ENCODE measurements at places on chromosomes 2 and 18.
A peak's percentile ranks its signal among the peaks of the same experiment; 100 is the strongest.

DNA sequence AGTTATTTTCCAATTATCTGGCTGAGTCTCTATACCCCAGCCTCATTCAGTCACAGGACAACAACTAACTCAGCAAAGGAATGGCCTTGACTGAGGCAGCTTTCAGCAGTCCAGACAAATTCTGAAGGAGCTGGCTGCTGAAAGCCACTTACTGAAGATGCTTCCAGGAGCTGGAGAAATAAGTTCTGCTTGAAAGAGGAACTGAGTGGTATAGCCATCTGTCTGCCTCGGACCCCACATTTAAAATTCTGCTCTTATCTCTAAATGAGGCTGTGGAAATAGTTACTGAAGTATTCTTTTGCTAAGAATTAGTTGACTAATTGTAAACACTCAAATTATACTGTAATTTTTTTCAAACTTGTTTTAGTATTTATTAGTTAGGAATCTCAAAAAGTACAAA is 9.1 kb upstream of the GPD2 start:
- H3K4me1 ChIP-seq = peaks cover 14% of the 10 kb centered on the region
- H3K27me3 ChIP-seq = no peaks in the 10 kb centered on the region
- H3K27ac ChIP-seq = no peak overlapping the region
- no peak for DNase-seq
- no peaks in the 10 kb centered on the region for H3K36me3 ChIP-seq

GRCh38 chr2:133486771-133487191 is 81.5 kb downstream of the NCKAP5 start:
- H3K27me3 ChIP-seq = no peaks in the 10 kb centered on the region
- H3K27ac ChIP-seq = no peak overlapping the region
- no peak overlapping the region for H3K4me3 ChIP-seq
- DNase-seq = no peak

DNA sequence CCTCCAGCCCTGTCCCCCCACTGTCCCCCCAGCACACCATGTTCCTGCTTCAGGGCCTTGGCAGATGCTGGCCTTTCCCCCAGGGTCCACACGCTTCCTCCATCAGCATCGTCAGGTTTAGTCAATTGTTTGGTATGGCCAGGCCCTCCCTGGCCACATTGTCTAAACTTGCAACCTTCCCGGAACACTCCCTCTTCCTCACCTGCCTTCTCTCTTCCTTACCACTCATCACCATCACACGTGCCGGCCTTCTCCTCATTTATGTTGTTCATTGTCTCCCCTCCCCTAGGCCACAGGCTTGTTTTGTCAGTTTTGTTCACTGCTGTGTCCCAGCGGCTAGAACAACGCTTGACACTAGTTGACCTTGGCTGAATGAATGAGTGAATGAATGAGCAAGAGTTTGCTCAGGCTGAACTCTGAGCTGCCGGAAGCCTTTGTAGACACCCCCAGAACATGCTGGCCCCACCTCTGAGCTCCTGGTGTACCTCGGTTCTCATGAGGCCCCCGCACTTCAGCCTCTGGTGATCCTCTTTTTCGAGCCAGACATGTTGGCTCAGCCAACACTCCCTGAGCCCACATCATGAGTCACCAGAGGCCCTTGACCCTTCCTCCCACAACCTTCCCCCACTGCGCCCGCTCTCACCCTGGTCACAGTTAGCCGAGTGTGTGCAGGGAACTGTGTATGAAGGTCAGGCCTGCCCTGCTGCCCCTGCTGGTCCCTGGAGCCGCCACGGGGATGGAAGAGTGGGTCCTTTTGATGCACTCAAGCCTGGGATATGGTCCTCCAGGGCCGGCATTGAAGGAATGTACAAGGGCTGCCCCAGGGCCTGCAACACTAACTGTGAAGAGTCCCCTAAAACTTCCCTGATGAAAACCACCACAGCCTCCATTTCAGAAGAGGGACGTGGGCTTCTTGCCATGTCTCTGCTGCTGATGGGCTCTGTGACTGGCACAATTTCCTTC is 57.5 kb downstream of the HS1BP3 start:
- H3K27ac ChIP-seq = no peak overlapping the region
- H3K4me3 ChIP-seq = no peak overlapping the region
- DNase-seq = no peak

- no peaks in the 10 kb centered on the region for H3K4me1 ChIP-seq
- no peaks in the 10 kb centered on the region for H3K27me3 ChIP-seq
- H3K36me3 ChIP-seq = no peaks in the 10 kb centered on the region
- no peak overlapping the region for H3K27ac ChIP-seq
Measured at GRCh38 chr18:6920099-6920955, 190.8 kb downstream of the ARHGAP28 start.

- no peak for DNase-seq
- no peak overlapping the region for H3K27ac ChIP-seq
- H3K27me3 ChIP-seq = no peaks in the 10 kb centered on the region
- no peaks in the 10 kb centered on the region for H3K36me3 ChIP-seq
- peaks cover 3% of the 10 kb centered on the region for H3K4me1 ChIP-seq
Measured at GRCh38 chr2:196934672-196935071, 8.2 kb upstream of the PGAP1 start.

DNA sequence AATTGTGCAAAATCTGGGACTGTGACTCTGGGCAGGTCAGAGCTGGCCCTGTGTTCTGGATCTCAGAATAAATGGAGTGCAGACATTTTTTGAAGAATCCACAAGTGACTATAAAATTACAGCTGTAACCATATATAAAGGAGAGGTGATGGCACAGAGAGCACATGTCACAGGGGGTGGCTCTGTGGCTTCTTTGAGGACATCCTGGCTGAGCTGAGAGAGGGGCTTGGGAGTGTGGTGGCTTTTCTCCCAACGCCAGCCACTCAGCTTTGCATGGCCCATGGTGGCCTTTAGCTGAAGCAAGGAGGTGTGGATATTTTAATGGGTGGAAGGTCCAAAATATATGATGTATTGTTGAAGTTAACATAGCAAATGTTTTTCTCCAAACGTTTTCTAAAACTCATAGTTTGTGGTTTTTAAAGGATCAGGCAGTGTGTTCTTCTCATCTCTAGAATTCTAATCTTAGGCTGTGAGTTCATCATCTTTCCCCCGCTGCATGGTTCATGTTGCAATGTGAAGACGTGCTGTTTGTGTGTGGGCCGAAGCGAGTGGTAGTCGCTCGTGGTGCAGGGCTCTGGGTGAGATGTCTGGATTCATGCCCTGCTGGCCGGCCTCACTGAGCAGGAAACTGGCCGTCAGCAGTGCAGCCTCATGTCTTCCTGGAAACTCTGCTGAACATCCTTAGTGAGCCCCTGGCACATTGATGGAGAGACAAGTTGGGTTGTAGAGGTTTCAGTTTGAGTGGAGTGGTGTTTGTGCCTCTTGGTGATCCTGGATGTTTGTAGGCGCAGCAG is 109.9 kb downstream of the ZNF236 start:
- H3K36me3 ChIP-seq = peaks cover 35% of the 10 kb centered on the region
- DNase-seq = no peak

GRCh38 chr2:200159357-200159707 is 147.2 kb upstream of the SPATS2L start:
- no peak for DNase-seq
- peaks cover 6% of the 10 kb centered on the region for H3K27me3 ChIP-seq
- no peaks in the 10 kb centered on the region for H3K36me3 ChIP-seq
- H3K4me1 ChIP-seq = no peaks in the 10 kb centered on the region
- no peak overlapping the region for H3K4me3 ChIP-seq

DNA sequence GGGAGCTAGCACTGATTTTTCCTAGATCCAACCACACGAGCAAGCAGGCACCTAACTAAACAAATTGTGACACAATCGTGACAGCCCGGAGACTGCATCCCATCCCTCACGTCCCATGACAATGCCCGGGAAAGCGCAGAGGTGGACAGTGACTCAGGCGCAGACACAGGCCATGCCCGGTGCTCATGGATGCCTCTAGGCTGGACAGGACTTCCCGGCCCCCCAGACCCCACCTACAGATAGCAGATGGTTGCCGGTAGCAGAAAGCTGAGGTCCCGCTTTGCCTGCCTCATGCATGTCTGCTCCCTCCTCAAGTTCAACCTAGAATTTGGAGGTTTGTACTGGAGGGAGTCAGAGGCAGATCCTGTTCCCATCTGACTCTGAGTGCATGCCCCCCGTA is 81.0 kb downstream of the TPO start:
- peak; percentile 3 for DNase-seq
- no peaks in the 10 kb centered on the region for H3K36me3 ChIP-seq
- no peak overlapping the region for H3K4me3 ChIP-seq

- no peaks in the 10 kb centered on the region for H3K4me1 ChIP-seq
- H3K36me3 ChIP-seq = no peaks in the 10 kb centered on the region
- H3K27me3 ChIP-seq = no peaks in the 10 kb centered on the region
- DNase-seq = no peak
- no peak overlapping the region for H3K27ac ChIP-seq
Measured at GRCh38 chr2:226467221-226467620, 332.4 kb downstream of the IRS1 start.

- H3K4me1 ChIP-seq = no peaks in the 10 kb centered on the region
- no peak overlapping the region for H3K27ac ChIP-seq
Measured at GRCh38 chr18:62625019-62625418, 90.3 kb upstream of the PHLPP1 start.

DNA sequence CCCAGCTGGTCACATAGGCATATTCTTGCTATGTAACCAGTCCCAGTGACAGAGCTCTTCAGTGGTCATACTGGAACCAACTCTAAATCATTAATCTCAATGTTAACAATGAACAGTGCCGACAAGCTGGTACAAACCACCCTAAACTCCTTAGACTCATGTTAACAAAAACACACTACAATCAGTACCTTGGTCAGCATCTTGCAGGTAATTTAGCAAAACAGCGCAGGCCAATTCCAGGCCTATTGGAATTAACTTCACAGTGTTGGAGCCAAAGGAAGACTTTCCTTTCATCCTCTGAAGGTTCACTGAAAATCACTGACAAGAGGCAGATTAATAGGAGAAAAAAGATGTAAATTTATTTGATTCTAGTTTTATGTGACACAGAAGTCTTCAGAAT is 396.4 kb downstream of the PIK3C3 start:
- no peak for DNase-seq
- H3K27me3 ChIP-seq = no peaks in the 10 kb centered on the region
- no peak overlapping the region for H3K27ac ChIP-seq
- no peak overlapping the region for H3K4me3 ChIP-seq

- H3K27me3 ChIP-seq = no peaks in the 10 kb centered on the region
- H3K4me3 ChIP-seq = no peak overlapping the region
- DNase-seq = no peak
- H3K27ac ChIP-seq = no peak overlapping the region
- H3K4me1 ChIP-seq = no peaks in the 10 kb centered on the region
Measured at GRCh38 chr2:167334146-167334742, 446.0 kb downstream of the XIRP2 start.

DNA sequence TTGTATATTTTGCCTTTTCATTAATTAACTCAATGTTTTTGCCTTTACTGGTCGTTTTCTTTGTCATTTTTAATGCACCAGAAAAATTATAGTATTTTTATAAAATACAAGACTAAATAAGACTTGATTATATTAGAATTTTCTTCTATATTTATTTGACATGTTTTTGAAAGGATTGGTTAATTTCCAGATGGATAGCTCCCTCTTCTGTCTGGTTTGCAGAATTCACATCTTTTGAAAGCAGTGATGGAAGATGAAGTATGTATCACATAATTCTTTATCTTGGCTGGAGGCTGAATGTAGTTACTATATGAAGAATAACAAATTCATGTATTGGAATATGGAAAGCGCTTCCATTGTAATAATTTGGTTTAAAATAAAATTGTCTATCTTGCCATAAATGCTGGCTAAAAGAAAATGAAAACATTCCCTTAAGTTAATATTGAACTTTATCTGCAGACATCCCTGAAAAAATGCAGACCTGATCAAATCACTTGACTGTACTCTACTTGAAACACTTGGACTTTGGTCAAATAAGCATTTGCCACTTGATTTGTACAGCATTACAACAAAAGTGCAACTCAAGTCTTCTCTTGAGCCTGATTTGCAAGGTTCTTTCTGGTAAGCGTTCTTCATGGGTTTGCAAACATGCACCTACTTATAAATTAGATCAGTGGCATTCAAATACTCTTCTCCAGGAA is 86.3 kb upstream of the EFEMP1 start:
- H3K4me1 ChIP-seq = no peaks in the 10 kb centered on the region
- no peaks in the 10 kb centered on the region for H3K27me3 ChIP-seq
- no peak overlapping the region for H3K4me3 ChIP-seq
- H3K27ac ChIP-seq = no peak overlapping the region
- no peaks in the 10 kb centered on the region for H3K36me3 ChIP-seq

GRCh38 chr2:65845442-65846182 is 413.2 kb upstream of the SPRED2 start:
- DNase-seq = no peak
- no peaks in the 10 kb centered on the region for H3K4me1 ChIP-seq
- H3K36me3 ChIP-seq = no peaks in the 10 kb centered on the region
- H3K4me3 ChIP-seq = no peak overlapping the region
- H3K27me3 ChIP-seq = no peaks in the 10 kb centered on the region

- H3K27ac ChIP-seq = no peak overlapping the region
- H3K36me3 ChIP-seq = no peaks in the 10 kb centered on the region
- H3K4me1 ChIP-seq = no peaks in the 10 kb centered on the region
- H3K27me3 ChIP-seq = peaks cover 7% of the 10 kb centered on the region
Measured at GRCh38 chr2:180652794-180653193, 327.6 kb upstream of the UBE2E3 start.

DNA sequence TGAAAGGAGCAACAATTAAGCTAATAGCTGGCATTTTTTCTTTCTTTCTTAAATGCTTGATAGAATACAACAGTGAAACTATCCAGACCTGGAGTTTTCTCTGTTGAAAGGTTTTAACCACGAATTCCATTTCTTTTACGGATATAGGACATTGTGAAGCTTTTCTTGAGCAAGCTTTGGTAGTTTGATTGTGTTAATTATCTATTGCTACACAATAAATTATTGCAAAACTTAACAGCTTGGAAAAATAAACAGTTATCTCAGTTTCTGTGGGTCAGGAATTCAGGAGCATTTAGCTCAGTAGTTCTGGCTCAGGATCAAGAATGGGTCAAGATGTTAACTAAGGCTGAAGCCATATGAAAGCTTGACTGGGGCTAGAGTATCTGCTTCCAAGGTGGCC is 11.7 kb downstream of the PHOSPHO2 start:
- no peaks in the 10 kb centered on the region for H3K27me3 ChIP-seq
- H3K27ac ChIP-seq = no peak overlapping the region
- H3K4me1 ChIP-seq = no peaks in the 10 kb centered on the region
- DNase-seq = no peak
- H3K4me3 ChIP-seq = no peak overlapping the region

DNA sequence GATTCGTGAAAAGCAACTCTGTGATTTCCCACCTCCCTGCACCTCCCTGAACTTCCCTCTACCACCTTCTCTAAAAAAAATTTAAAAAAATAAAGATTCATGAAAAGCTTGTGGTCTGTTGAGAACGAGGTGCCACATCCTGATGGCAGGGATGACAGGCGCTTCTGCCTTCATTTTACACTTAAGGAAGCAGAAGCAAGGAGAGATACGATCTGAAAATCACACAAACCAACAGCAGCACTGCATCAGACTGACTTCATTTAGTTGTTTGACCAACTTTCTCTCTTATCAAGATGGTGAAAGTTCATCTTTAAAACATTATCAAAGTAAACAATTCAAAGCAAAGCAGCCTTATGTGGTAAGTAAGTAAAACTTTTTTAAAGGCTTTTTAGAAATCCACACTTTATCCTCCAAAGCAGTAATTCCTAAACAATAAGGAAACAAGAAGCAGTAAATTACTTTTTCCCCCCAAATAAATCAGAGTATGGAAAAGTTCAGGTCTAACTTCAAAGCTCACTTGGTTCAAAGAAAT is 15.5 kb downstream of the WDFY1 start:
- no peaks in the 10 kb centered on the region for H3K27me3 ChIP-seq
- DNase-seq = peak; percentile 59
- peak overlapping the region; percentile 43 for H3K4me3 ChIP-seq
- H3K36me3 ChIP-seq = peaks cover 10% of the 10 kb centered on the region
- H3K27ac ChIP-seq = peak overlapping the region; percentile 57

GRCh38 chr2:134601264-134601663 is 117.5 kb downstream of the TMEM163 start:
- no peaks in the 10 kb centered on the region for H3K4me1 ChIP-seq
- H3K4me3 ChIP-seq = no peak overlapping the region
- DNase-seq = no peak
- H3K27me3 ChIP-seq = peaks cover 23% of the 10 kb centered on the region
